Chondrocyte (in vitro differentiated cells): ENCODE measurements at places on chromosomes 7 and 10. TPM values are rescaled to one million over a fixed set of nuclear protein-coding genes. Genes with fewer than 3 reads are reported as not detected.

GRCh38 chr7:1092161-1092632 lies 4.3 kb downstream of the GPER1 start:
- DNase-seq = no peak

DNA sequence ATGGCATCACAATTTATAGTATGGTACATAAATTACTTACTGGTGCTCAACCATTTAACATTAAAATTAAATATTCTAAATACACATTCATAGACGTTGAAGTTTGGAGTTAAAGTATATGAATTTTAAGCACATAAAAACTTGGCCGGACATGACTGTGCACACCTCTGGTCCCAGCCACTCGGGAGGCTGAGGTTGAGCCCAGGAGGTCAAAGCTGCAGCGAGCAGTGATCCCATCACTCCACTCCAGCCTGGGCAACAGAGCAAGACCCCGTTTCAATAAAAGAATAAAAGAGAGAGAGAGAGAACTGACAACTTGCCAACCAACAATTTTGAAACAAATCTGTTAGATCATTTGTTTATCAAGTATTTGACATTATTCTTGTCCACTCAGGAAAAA lies 943.3 kb upstream of the KCND2 start:
- DNase-seq = no peak

GRCh38 chr10:3904419-3904960 lies 119.5 kb upstream of the KLF6 start:
- no peak for DNase-seq

GRCh38 chr10:131856441-131857094 lies 44.2 kb upstream of the PPP2R2D start:
- peak; percentile 73 for DNase-seq

- DNase-seq = no peak
Observed at GRCh38 chr10:105413997-105414396, 772.9 kb downstream of the SORCS3 start.

- no peak for DNase-seq
Observed at GRCh38 chr10:75239096-75239790, 3.5 kb upstream of the COMTD1 start.

DNA sequence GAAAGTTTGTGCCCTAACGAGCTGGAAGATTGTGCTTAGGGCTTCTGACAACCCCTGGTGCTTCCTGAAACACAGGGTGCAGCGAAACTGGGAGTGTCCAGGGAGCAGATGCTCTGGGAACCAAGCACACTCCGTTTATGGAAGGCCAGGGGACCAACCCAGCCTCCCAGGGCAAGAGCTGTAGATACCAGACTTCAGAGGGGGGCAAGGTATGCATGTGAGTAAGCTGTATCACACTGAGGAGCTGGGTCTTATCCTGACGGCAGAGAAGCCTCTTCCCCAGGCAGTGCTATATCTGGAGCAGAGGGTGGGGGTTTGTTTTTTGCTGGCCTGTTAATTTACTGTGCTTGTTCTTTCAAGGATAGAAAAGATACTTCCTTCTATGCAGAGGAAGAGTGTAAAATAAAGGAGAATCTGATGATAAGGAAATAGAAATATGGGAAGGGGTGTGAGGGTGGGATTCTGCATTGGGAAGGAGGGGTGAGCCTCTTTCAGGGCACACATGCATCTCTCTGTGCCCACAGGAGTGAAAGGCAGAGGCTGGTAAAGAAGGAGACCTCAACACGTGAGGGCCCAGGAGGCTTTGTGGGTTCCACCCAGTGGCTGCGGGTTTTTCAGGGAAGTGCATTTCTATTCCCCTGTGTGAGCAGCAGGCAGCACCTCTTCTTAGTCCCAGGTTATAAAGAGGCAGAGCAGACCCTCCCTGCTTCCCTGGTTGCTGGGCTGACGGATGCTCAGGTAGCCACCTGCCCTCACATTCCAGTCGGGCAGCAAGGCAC lies 314.1 kb downstream of the TCERG1L start:
- no peak for DNase-seq

GRCh38 chr7:90766814-90767564 lies 170.9 kb downstream of the CDK14 start:
- no peak for DNase-seq

DNA sequence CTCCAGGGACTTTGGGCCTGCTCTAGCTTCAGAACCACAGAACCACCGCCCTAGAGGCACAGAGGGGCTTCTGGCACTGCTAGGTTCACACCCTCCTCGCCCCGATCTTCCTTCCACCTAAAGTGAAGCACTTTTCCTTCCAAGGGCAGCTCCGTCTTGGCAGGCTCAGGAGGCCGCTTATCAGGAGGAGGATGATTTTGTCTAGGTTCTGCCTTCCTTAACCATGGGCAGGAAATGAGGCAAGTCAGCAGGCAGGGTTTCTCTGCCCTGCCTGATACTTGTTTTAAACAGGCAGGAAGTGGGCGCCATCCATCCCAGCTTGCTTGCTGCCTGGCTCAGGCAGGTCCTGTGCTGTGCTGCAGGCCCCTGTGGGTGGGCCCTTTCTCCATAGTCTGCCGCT lies 8.3 kb upstream of the ATP6V0E2 start:
- no peak for DNase-seq

- DNase-seq = no peak
Observed at GRCh38 chr10:52965509-52965908, 192.9 kb upstream of the MBL2 start.

- no peak for DNase-seq
Observed at GRCh38 chr10:10165415-10165814, 852.3 kb upstream of the CELF2 start.

DNA sequence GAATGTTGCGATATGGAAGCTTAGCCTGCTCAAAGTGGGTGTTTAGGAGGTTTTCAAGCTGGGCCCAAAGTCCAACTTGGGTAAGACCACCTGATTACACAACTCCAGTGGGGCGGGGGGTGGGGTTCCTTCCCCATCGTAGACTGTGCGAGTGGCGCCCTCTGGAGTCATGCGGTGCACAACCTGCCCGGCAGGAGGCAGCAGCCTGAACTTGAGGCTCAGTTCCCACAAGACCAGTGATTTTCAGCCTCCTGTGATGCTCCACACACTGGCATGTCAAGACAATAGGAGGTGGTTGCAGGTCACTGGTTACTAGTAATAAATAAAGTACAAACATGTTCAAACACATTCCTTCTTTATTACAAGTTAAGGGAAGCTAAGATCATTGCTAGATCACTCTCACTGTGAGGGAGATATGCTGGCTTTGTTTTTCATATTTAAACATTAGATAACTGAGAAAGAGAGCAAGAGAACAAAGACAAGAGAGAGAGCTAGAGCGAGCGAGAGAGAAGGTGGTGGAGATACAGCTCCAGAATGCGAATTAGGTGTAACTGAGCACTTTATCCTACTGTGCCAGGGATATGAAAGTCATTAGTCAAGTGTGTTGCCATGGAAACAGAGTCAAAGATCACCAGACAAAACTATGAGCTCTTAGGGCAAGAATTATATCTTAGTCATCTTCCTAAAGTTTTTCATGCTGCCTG lies 97.4 kb upstream of the BMPER start:
- no peak for DNase-seq

- DNase-seq = no peak
Observed at GRCh38 chr7:138882249-138882648, 84.3 kb upstream of the ATP6V0A4 start.

DNA sequence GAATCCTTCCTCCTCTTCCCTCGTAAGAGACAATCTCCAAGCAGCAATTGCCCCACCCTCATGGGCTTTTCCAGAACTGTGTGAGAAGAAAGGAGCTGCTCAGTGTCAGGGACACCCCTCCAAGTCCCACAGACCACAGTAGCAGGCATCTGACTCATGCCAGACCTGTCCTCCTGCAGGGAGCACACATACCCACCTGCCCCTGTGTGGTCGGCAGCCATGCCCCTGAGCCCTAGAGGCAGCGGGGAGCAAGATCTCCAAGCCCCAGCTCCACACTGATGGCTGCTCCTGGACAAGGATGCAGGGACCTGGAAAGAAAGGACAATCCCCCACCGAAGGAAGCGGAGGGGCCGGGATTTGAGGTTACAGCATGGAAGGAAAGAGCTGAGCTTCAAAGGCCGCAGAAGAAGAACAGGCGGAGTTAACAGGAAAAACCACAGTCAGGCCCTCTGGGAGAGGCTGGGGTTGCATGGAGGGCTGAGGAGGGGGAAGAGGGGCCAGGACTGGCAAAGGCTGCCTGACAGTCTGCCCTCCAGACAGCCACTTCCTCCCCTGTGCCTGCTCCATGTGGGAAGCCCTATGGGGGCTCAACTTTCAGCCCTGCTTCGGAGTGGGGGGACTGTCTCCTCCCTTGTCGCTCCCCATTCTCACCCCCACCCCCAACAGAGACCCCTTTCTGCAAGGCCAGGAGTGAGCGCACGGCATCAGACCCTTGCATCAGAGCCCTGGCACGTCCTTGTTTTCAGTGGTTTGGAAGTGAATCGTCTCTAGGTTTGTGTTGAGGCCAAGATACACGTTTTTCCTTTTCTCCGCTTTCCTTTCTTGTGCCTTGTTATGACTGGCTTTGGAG lies 46.8 kb downstream of the ASB13 start:
- peak; percentile 74 for DNase-seq

- no peak for DNase-seq
Observed at GRCh38 chr7:7808626-7809025, 90.2 kb upstream of the RPA3 start.

GRCh38 chr10:122475100-122475499 lies 13.7 kb downstream of the HTRA1 start:
- no peak for DNase-seq

DNA sequence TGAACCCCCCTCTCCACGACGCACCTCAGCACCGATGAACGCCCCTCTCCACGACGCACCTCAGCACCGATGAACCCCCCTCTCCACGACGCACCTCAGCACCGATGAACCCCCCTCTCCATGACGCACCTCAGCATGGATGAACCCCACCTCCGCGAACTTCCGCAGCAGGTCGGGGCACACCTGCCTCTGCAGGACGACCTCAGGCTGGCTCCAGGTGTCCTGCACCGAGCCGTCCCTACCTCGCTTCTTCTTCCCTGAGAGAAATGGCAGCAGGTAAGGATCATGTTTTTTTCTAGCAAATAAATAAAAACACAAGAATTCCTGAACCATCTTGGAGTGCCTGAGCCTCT lies 24.1 kb downstream of the CFAP46 start:
- DNase-seq = no peak

GRCh38 chr10:70162151-70162891 lies 8.0 kb downstream of the SAR1A start:
- no peak for DNase-seq

DNA sequence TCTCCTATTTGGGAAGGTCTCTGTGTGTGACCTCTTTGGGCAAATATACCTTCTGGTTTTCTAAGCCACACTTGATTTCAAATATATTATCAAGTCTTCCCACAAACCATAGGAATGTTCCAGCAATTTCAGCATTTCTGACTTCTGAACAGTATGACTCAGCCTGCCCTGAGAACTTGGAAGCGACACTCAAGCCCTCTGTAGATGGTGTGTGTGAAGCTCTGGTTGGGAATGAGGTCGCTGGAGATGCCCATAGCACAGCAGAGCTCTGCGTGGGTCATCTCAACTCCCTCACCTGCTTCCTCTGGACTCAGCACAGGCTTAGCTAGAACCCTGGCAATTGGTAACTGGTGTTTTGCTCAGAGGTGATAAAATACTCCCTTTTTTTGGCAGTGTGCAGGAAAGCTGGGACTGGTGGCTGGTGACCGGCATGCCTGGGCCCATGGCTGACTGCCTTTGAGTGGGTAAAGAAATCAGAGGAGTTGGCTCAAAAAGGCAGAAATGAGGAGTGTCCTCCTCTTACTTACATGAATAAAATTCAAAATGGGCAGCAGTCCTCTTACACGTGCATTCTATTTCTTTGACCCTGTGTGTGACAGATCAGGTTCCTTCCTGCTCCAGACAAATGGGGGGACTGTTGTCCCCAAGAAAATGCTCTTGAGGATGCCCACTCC lies 87.5 kb upstream of the NRP1 start:
- DNase-seq = no peak

DNA sequence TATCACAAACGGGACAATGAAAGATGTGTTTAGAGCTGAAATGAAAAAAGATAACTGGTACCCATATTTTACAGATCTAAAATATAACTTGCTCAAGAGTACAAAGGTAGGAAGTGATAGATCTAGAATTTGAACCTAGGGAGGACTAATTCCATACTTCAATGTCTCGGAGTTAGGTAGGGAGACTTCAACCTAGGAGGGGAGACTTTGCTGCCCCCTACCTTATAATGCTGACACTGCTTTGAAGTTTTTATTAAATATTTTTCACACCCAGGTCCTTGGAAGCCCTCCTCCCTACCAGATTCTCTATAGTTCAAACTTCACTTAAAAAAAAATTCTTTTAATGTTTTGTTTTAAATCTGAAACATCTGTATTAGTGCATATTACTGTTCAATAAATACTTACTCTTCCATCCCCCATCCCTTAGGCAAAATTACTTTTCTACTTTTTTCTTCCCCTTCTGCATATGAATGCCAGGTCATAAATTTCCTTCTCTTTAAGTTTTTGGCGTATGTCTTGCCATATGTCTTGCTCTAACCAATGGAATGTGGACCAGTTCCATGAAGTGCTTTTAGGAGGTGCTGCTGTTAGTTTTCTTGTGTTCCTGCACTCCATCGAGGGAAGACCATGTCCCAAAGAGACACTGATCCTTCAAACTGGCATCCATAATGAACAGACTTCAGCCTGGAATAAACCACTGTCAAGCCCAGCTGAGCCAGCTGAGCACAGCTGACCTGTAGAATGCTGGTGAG lies 57.8 kb downstream of the MICU1 start:
- no peak for DNase-seq

DNA sequence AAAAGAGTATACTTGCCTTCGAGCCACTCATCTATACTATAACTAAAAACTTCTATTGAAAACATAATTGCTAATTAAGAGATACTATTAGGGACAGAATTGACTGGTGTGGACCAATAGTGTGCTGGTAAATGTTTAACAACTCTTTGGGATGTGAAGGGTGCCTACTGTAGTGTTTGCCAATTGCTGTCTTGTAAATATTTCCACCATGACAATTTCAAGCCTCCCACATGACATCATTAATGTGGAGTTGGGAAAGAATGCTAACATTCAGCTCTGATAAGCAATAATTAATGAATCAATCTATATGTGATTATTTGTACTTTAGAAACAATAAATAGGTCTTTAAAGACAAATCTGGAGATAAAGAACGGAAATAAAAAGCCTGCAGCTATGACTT lies 136.8 kb downstream of the DGKB start:
- DNase-seq = no peak

DNA sequence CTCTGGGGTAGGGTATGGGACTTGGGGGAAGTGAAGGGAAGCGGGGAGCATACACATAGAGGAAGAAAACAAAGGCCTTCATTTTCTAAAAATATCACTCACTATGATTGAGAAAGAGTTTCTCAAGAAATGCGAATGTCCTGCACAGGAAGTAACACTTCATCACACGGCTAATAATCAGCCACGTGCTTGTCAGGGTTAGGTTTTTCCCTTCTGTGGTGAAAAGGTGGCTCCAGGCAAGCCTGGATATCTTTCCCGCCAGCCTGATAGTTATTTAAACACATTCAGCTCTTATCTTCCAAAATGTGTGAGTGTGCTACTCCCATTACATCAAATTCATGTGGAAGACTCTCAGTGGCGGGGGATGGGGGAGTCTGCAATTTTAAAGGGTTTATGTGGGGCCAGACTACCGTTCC lies 166.4 kb upstream of the ADO start:
- DNase-seq = no peak

Gene ZCWPW1
- total RNA-seq = 2.3 to 3.8 TPM (median 2.6 TPM) in 3 replicates

Gene GPR15LG
- total RNA-seq = not detected in 3 replicates

Gene OR6V1
- total RNA-seq = not detected in 3 replicates

Gene MRPS17
- 11.8 to 13.0 TPM (median 11.9 TPM) in 3 replicates for total RNA-seq

Gene CYP3A4
- total RNA-seq = not detected in 3 replicates

Gene ALOX5
- not detected in 3 replicates for total RNA-seq
